ENCODE measurements at places on chromosomes 6 and 20. TPM values are rescaled to one million over a fixed set of nuclear protein-coding genes. Genes with fewer than 3 reads are reported as not detected.

The TDRD6 gene
- total RNA-seq, result 0.12 TPM

The PRELID3B gene
- 108 TPM for total RNA-seq

The REM1 gene
- total RNA-seq, result not detected

The MCHR2 gene
- not detected for total RNA-seq

The KCNB1 gene
- under 0.01 TPM for total RNA-seq

The ADTRP gene
- total RNA-seq, result 6.9 TPM

The MYCT1 gene
- total RNA-seq, result under 0.01 TPM

The PLCG1 gene
- total RNA-seq, result 66.5 TPM

The MACROD2 gene
- 3.6 TPM for total RNA-seq

The SCRT2 gene
- not detected for total RNA-seq

The ID4 gene
- 15.8 TPM for total RNA-seq

The SIRPG gene
- total RNA-seq, result not detected

The BPIFB1 gene
- total RNA-seq, result not detected

The TGM3 gene
- total RNA-seq, result not detected

The EIF2S2 gene
- total RNA-seq, result 155 TPM

The PNLDC1 gene
- total RNA-seq, result not detected

The TAF4 gene
- 4.6 TPM for total RNA-seq

The ARFGEF3 gene
- total RNA-seq, result 1.7 TPM

The CDH26 gene
- 0.12 TPM for total RNA-seq

The BFSP1 gene
- 1.5 TPM for total RNA-seq

The DEFB129 gene
- not detected for total RNA-seq

The SRC gene
- 17.7 TPM for total RNA-seq

The CST1 gene
- 6.9 TPM for total RNA-seq

The PRRT1 gene
- 0.11 TPM for total RNA-seq

The RSPO3 gene
- total RNA-seq, result 2.6 TPM

The EMILIN3 gene
- total RNA-seq, result under 0.01 TPM

The PAK5 gene
- total RNA-seq, result not detected

The CST4 gene
- total RNA-seq, result 0.22 TPM

The CD109 gene
- 44.8 TPM for total RNA-seq

The POM121L2 gene
- not detected for total RNA-seq

The SEL1L2 gene
- not detected for total RNA-seq

The LZTS3 gene
- total RNA-seq, result 4.3 TPM

The SAMD5 gene
- total RNA-seq, result 0.44 TPM

The RAB44 gene
- total RNA-seq, result not detected

The PERP gene
- total RNA-seq, result 22.5 TPM

The RIPPLY2 gene
- 0.87 TPM for total RNA-seq

The GJA10 gene
- total RNA-seq, result not detected

The LTA gene
- not detected for total RNA-seq

The CLDN20 gene
- total RNA-seq, result not detected

The ZNF184 gene
- 8.2 TPM for total RNA-seq

The SMLR1 gene
- not detected for total RNA-seq

The DYNLT2 gene
- 1.5 TPM for total RNA-seq

The LAMA2 gene
- total RNA-seq, result 58.3 TPM

The HLA-DOB gene
- 0.12 TPM for total RNA-seq

The MUCL3 gene
- not detected for total RNA-seq
